Stimulated activated CD4-positive, alpha-beta T cell treated with anti-CD3 and anti-CD28 coated beads, Interleukin-2, amount 100 ng/mL, for 24 hours (primary cell): ENCODE measurements at places on chromosomes 2 and 18.

GRCh38 chr2:160454070-160454797, 39.4 kb downstream of the RBMS1 start:
- no peak for DNase-seq

GRCh38 chr2:147609301-147609700, 235.5 kb upstream of the ACVR2A start:
- no peak for DNase-seq

- DNase-seq, result no peak
Observed at GRCh38 chr2:145070703-145071102, 550.8 kb upstream of the ZEB2 start.

DNA sequence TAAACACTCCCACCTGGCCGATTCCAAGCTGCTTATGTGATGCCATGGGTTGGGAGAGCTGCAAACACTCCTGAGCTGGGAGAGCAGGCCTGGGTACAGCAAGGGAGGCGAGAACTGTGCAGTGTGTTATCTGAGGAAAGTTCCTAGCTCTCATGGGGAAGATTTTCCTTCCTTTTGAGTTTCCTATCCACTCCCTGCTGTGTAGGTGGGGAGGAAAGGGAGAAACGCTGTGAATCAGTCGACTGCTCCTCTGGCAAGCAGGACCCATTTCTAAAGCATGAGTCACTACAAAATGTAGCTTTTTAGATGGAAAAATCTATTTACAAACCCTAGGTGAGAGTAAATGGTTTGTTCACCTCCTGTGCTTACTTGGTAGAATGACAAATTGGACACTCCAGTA, 80.4 kb downstream of the SH3RF3 start:
- no peak for DNase-seq

DNA sequence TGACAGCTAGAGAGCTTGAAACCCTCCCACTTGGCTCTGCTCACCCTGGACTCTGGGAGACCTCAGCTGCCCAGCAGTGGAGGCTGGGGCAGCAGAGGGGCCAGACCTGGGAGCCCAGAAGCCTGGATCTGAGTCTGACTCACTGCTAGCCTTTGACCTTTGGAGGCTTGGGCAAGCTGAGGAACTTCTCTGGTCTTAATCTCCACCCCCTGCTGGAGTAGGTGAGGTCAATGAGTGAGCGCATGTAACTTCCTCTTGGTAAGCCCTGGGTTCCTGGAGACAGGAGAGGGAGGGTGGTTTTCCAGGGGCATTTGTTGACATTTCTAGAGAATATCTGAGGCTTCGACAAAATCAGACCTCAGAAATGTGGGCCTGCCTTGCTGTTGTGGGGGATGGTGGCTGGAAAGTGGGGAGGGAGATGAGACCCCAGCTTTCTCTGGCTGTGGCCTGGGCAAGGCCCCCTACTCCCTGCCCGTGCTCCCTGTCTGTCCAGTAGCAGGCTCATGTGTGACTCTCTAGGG, 73.0 kb upstream of the YWHAQ start:
- DNase-seq, result no peak

DNA sequence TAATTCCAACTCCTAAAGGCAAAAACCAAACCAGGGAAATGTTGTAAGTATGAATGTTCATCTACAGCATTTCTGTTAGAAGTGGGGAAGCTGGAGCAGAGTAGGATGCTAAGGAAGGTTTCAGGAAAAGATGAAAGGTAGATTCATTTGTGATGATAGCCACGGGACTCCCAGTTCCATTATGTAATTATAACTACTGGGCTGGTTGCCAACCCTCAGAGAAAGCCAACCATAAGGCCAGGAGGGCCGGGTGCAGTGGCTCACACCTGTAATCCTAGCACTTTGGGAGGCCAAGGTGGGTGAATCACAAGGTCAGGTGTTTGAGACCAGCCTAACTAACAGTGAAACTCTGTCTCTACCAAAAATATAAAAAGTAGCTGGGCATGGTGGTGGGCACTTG, 288.9 kb upstream of the ETAA1 start:
- DNase-seq, result no peak

DNA sequence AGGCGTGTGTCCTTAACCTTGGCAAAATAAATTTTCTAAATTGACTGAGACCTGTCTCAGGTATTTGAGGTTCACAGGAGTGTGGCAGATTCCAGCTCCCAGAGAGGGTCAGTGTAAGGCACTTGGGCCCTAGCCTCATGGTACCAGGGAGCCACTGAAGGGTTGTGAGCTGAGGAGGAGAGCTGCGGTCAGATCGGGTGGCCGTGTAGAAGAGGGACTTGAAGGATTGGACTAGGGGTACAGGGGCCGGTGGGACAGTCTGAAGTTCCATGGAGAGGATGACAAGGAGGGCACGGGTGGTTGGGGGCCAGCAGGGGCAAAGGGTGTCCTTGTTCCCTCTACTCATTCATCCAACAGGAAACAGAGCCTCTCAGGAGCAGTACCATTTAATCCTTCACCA, 327.0 kb upstream of the HS6ST1 start:
- no peak for DNase-seq

DNA sequence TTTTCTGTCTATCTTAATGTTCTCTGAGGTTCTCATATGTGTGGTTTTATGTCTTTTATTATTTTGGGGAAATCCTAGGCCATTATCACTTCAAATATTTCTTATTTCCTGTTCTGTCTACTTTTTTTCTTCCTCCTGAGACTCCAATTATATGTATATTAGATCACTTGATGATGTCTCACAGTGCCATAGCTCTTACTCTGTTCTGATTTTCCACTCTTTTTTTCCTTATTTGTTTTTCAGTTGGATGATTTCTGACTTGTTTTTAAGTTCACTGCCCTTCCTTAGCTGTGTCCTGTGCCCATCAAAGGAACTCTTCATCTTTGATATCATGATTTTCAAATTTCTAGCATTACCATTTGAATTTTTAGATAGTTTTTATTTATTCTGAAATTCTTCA, 24.1 kb downstream of the FAM228B start:
- no peak for DNase-seq

GRCh38 chr18:80004600-80005342, 16.4 kb upstream of the TXNL4A start:
- no peak for DNase-seq

DNA sequence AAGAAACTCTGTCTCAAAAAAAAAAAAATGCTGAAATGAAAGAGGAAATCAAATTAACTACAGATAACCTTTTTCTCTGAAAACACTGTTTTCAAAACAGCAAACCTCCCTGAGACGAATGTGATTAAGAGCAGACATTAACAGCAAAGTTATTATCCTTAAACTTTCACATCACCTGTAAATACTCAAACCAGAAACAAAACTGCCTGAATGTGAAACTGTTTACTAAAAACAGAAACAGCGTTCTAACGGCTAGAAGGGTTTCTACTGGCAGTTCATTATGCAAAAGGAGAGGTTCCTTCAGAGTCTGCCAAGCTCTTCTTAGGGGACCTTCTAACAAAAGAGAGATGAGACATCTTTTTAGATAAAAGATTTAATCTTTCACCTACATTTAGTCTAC, 45.9 kb downstream of the PNO1 start:
- no peak for DNase-seq

GRCh38 chr2:113711851-113712250, 44.6 kb downstream of the SLC35F5 start:
- no peak for DNase-seq

DNA sequence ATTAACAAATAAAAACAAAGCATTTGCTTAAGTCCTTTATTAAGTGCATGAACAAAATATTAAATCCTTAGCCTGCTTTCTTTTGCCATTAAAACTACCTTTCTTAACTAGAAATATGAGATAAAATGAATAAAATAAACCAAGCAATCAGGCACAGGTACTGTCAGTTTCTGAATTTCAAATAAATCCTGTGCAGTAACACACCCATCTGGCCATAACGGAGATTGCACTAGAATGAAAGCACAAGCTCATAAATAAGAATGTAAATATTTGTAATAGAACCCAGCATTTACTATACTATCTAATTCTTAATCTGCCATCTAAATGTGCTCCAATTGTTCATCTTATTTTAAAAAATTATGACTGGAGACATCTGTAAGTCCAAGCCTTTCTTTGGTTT, 31.9 kb downstream of the PRKRA start:
- no peak for DNase-seq

GRCh38 chr2:108219688-108220087, 20.1 kb upstream of the SULT1C3 start:
- no peak for DNase-seq

GRCh38 chr2:27216416-27217137, 592 bp upstream of the CAD start:
- DNase-seq, result no peak

DNA sequence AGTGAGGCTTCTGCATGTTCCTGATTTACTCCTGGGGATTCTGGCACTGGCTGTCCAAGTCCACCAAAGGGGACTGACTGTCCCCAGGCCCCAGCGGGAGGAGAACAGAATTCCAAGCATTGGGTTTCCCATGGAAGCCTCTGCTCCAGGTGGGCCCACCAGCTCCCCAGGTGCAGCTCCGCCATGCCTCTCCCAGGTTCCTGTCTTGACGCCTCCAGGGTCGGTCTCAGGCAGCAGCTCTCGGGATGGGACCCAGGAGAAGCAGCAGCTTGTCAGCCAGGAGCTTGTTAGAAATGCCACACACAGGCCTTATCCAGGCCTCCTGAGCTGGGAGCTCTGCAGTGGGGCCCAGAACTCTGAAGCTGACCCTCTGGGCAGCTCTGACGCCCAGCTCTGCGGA, 47.9 kb downstream of the DCDC2C start:
- DNase-seq, result no peak

DNA sequence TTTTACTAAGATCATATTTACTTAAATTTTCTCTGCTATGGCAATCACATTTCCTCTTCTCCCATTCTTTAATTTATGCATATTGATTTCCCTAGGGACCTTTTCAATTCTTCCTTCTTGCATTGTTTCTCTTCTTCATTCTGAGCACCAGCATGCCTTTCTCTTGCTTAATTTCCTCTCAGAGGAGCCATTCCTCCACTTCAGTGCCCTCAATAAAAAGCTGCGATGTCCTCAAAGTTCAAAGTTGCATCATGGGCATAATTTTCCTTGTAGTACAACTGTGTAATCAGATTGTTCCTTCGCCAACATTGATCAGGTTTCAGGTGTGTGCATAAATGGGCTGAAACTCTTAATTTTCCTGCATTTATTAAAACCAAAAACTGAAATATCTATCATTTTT, 21.8 kb upstream of the CD226 start:
- DNase-seq, result no peak

DNA sequence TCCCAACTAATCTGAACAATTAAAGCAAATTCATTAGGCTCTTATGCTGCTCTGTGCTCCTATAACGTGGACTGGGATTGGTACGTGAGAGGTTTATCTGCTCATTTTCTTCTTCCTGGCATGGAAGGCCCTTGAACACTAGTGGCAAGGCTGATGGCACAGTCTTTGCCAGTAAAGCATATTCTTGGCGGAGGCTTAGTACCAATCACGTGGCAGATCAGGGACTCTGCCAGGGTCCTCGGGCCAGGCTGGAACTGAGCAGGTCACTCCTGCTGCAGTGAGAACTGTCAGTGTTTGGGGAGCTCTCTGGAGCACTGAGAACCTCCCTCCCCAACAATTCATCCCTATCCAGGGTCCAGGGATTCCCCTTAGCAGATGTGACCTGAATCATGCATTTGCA, 3.7 kb upstream of the ALPK2 start:
- no peak for DNase-seq

DNA sequence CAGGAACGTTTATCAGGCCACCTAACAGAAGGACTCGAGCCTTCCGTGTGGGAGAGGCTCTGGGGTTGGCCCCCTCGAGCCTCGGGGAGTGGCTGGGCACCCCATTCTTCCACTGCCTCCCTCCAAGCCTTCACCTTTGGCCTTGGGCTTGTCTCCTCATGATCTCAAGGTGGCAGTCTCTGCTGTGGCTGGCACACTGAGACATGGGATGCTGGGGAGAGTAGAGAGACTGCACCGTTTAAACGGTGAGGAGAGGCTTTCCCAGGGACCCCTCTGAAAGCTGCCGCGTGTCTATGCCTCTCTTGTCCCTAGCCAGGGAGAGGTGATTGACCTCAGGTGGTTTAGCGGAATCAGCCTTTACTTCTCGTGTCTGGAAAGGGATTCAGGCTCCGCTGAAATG, 71.0 kb downstream of the DCDC2C start:
- DNase-seq, result no peak

- DNase-seq, result no peak
Observed at GRCh38 chr2:2698182-2699120, 367.4 kb upstream of the MYT1L start.

- no peak for DNase-seq
Observed at GRCh38 chr2:189522435-189523151, 58.0 kb downstream of the SLC40A1 start.

GRCh38 chr2:71536226-71536671, 82.9 kb downstream of the DYSF start:
- no peak for DNase-seq

DNA sequence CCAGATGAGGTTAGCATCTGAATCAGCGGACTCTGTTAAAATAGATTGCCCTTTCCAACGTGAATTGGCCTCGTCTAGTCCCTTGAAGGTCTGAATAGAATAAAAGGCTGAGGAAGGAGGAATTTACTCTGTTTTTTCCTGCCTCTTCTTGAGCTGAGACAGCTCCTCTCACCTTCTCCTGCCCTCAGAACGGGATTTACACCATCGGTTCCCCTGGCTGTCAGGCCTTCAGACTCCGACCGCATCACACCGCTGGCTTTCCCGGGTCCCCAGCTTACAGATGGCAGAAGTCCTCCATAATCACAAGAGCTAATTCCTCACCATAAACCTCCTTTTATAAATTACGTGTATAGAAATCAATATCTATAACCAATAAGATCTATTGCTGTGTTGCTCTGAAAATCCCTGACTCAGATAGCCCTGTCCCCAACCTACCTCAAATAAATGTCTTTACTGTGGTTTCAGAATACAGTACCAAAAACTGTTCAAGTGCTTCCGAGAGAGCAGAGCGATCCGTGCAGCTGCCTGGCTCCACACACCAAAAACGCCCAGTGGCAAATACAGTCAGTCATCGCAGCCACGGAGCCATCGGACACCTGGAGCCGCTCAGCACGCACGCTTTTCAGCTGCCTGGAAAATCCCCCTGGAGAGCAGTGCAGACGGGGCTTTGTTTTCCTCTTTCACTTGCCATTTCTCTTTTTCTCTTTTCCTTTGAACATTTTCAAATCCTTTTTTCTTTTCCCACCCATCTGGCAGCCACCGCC, 196.9 kb downstream of the NRP2 start:
- no peak for DNase-seq

- no peak for DNase-seq
Observed at GRCh38 chr2:151947813-151948165, 119.6 kb upstream of the ARL5A start.

GRCh38 chr2:61423714-61424113, 47.2 kb downstream of the USP34 start:
- no peak for DNase-seq

GRCh38 chr2:55948176-55948923, 24.8 kb upstream of the EFEMP1 start:
- no peak for DNase-seq

- no peak for DNase-seq
Observed at GRCh38 chr2:39160982-39161381, 40.1 kb upstream of the SOS1 start.

DNA sequence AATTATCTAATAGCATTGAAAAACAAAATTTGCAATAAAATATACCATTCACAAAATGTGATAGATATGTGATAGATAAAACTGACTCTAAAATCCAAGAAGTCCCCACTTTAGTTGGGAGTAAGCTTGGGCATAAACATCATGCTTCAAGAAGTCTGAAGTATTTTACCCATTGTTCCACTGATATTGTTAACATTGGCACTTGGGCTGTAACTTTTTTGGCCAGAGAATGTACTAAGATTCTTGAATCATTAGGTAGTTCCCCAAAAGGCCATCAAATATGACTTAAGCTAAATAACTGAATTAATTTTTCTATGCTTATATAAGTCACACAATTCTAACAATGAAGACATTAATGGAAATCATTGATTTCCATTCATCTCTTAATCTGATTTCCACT, 413.6 kb downstream of the CDH2 start:
- DNase-seq, result no peak

GRCh38 chr2:5736050-5736449, 43.9 kb downstream of the SOX11 start:
- no peak for DNase-seq
